ENCODE measurements at places on chromosomes 11 and 22.

GRCh38 chr11:113591117-113591516 is 115.0 kb downstream of the TMPRSS5 start:
- DNase-seq, result no peak

GRCh38 chr11:1751531-1751921 is 1.1 kb upstream of the IFITM10 start:
- DNase-seq, result no peak

GRCh38 chr11:8338138-8338537 is 74.5 kb upstream of the LMO1 start:
- peak; percentile 62 for DNase-seq

DNA sequence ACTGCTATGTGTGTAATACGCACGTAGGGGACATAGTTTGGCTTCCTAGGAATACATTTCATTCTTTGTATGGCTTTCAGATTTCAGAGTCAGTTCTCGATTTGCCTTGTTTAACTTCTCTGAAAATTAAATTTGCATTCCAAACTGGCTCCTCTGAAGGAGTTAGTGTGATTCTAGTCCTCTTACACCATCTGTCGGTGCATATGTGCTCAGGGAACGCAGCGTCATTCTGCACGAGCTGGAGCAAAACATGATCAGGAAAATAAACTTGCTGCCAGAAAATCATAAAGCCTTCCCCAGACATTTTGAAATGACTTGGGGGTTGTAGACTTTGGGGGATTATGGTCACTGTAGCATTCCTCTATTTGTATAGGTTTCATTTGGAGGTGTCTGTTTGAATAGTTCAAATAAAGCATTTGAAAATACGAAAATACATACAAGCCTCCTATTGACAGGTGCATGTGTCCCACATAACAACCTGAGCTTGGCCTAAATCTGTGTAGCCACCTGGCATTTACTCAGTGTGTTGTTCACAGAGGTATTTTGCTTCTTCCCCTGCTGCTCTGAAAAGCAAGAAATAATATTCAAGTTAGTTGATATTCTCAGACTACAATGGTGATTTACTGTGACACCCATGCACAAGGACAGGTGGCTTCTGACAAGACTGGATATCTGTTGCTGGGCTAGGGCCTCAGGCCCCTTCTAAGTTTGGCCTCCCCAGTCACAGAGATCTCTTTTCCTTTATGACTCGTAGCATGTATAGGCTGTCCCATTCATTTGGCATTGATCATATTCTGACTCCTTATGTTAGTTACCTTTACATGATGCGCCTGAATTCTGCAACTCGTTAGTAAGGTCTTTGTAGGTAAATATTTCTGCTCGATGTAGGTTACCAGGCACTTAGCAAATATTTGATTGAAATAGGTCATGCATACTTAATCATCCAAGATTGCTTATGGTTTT is 81.6 kb upstream of the SORL1-AS1 start:
- no peak for DNase-seq

- DNase-seq, result no peak
These were observed 27.5 kb downstream of the FBXO7 start for GRCh38 chr22:32501836-32502752.

GRCh38 chr22:22576244-22576988 is 17.4 kb upstream of the PRAME start:
- DNase-seq, result no peak

GRCh38 chr11:36265793-36266628 is 23.2 kb downstream of the COMMD9 start:
- DNase-seq, result peak; percentile 28

- no peak for DNase-seq
These were observed 2.3 kb downstream of the RASL10A start for GRCh38 chr22:29313126-29313575.

- DNase-seq, result no peak
These were observed 84.3 kb downstream of the ARL14EP start for GRCh38 chr11:30406978-30407762.

- DNase-seq, result no peak
These were observed 982 bp upstream of the SHANK3 start for GRCh38 chr22:50671641-50672040.

DNA sequence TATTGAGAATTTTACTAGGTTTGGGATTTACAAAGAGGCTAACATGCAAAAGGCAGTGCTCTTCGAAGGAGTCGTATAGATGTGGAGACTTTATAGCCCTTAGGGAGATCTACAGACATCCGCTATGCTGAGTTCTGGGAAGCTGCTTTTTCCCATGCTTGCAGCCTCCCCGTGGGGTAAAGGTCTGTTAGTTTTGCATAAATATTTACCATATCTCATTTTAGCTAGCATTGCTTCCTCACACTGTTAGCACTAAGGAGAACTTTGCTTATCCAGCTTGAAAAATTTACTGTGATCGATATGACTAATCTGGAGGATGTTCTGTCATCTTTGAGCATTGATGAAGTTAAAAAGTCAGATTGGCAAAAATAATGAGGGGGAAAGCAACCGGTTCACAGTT is 18.6 kb downstream of the ARHGEF12 start:
- no peak for DNase-seq

GRCh38 chr11:118524757-118525470 is 2.4 kb upstream of the TTC36 start:
- no peak for DNase-seq

DNA sequence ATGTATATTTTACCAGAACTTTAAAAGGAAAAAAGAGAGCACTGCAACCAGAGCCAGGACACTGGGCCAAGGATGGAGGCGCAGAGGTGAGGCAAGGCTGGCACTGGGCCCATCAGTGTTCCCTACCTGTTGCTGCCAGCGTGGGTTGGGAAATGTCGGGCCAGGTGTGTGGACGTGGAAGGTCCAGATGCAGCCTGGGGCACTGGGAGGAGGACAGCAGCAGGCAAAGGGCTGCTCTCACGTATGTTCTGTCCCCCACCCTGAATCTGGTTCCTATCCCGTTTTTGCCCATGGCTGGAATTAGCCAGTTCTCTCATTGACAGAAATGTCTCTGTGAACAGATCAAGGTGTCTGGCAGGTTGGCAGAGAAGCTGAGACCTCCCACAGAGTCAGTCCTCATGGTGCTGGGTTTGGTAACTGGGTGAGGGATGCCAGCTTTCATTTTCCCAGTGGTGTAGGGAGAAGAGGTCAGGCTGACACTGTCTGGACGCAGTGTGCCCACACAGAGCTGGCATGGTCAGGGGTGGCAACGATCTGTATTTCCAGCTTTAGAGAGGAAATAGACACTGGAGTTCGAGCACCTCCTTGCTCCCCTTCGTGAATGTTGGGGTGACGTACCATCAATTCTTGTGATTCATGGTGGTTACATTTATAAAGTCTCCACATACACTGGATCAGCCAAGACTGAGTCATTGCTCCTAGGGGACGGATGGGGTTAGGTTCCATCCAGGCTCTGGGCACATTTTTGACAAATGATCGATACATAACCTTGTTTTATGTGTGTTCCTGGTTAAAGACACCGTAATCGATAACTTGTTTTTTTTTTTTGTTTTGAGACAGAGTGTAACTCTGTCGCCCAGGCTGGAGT is 4.3 kb upstream of the PNPLA3 start:
- no peak for DNase-seq

- no peak for DNase-seq
These were observed 344.1 kb upstream of the SYN3 start for GRCh38 chr22:33402325-33402724.

DNA sequence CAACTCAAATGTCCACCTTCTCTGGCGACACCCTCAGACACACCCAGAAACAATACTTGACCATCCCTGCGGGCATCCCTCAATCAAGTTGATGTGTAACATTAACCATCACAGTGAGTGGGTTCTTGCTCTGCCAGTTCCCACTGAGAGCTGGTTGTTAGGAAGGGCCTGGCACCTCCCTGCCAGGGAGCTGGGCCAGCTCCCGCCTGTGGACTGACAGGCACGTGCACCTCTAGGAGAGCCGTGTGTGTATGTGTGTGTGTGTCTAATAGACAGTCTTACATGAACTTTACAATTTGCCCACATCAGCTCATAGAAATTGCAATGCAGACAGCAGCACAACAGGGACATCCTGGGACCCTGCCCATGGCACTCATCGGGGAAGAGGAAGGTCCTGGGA is 298.7 kb downstream of the SHANK2 start:
- no peak for DNase-seq

DNA sequence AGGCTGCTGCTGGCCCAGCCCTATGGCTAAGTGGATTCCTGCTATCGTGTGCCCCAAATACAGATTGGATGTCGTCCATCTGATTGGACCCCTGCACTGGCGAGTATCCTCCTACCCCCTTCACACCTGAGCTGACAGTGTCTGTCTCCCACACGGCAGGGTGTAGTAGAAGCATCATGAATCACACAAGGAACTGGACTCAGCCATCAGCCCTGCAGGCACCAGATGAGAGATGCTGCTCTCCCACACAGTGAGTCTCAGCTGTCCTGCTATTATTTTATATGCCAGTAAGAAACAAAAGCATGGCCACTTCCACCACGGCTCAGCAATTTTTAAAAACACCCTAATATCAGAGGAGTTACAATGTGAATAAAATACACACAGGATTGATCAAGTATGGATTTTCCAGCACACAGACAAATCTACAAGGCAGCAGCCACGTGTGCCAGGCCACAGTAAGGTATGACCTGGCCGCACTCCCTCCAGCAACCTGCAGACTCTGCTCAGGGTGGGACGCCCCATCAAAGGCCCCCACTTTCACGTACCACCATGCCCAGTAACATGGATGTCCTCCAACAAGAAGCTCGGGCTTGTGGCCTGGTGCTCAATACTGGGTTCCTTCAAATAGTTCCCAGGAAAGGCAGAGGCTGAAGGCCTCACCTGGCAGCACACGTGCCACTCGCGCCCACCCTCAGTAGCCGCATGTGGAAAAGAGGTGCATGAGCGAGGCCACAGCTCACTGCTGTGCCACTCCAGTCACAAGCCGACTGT is 16.4 kb upstream of the SLC25A1 start:
- DNase-seq, result no peak

GRCh38 chr11:58888579-58888978 is 44.1 kb upstream of the GLYATL2 start:
- no peak for DNase-seq

GRCh38 chr11:8313504-8314090 is 49.9 kb upstream of the LMO1 start:
- no peak for DNase-seq

- DNase-seq, result no peak
These were observed 223.3 kb upstream of the ISX start for GRCh38 chr22:34842630-34843029.

DNA sequence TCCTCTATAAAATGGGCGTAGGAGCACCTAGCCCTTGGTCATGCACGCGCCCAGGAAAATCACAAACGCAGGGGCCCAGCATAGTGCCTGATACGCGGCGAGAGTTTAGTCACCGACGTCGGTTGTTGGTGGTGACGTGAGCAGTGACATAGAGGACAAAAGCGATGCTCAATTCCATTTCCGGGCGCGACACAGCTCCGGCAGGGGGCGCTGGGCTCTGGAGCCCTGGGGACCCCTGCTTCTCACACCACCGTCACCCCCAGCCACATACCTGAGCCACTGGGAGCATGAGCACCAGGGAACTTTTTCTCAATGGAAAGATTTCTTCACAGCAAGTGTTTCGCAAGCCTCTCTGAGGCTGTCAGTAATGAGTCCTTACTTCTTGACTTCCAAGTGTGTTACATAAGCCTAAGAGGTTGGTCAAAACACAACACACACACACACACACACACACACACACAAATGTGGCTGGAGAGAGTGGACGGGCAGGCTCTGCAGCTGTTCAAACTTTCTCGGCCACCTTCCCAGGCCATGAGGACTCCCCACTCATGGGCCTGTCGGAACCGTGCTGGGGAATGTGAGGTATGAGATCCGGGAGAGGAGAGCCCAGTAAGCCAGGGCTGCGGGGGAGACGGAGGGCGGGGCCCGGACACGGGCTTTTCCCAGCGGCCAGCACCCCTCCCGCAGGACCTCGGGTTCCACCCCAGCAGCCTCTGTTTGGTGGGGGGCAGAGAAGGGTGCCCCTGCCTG is 36.9 kb upstream of the LINC01488 start:
- no peak for DNase-seq

DNA sequence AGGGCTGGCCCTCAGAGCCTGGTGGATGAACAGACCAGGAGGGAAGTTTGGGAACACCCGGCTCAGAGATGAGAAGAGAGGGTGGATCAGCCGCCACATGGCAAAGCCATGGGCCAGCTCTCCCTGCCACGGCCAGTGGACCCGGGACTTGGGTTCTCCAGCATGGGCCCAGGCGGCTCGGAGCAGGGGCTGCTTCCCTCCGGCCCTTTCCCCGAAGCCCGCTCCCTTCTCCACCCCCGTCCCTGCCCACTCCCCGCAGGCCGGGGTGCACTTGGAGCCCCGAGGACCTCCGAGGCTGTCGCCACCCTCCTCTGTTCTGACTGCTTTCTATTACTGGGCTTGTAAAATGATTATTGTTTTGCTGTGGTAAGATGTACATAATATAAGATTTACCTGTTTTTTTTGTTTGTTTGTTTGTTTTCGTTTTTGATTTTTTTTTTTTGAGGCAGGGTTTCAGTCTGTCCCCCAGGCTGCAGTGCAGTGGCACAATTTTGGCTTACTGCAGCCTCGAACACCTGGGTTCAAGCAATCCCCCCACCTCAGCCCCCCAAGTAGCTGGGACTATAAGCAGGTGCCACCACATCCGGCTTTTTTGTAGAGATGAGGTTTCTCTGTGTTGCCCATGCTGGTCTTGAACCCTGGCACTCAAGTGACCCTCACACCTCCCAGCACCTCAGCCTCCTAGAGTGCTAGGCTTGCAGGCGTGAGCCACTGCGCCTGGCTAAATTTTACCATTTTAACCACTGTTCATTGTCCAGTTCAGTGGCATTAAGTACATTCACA is 11.3 kb upstream of the TH start:
- no peak for DNase-seq

DNA sequence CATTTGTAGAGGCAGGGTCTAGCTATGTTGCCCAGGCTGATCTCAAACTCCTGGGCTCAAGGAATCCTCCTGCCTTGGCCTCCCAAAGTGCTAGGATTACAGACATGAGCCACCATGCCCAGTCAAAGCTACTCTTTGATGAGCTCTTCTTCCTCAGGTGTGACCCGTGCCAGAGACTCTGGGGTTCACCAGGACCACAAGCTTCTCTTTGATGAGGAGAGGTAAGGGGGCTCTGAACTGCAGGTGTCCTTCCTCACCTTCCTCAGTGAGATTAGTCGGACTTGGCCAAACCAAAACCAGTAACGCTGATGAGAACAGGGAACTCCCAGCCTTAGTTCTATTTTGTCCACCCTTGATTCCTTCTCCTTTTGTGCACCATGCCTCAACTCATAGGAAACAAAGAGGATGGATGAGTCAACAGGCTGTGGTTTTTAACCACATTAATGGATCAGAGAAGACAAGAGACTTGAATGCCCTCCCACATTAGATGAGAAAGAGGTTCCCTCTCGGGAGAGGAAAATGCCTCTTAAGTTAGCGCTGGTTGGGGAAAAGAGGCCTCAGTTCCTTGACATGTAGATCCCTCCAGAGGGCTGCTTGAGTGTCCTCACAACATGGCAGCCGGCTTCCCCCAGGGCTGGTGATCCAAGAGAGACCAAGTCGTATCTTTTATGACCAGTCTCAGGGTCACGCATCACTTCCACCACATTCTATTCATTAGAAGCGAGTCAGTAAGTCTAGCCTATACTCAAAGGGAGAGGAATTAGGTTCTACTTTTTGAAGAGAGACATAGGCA is 25.7 kb upstream of the CTR9 start:
- no peak for DNase-seq

- DNase-seq, result no peak
These were observed 10.5 kb downstream of the TXN2 start for GRCh38 chr22:36470994-36471331.

GRCh38 chr11:3163241-3163981 is 1.7 kb downstream of the OSBPL5 start:
- DNase-seq, result no peak

Data from hypothalamus (tissue), 51 donors.